NCI-H774 (cell line): ENCODE measurements at places on chromosomes 4 and X.

- DNase-seq = no peak
These were observed 32.7 kb upstream of the MXRA5 start for GRCh38 chrX:3379111-3379510.

GRCh38 chrX:46811121-46811520 is 25.7 kb upstream of the RP2 start:
- no peak for DNase-seq

DNA sequence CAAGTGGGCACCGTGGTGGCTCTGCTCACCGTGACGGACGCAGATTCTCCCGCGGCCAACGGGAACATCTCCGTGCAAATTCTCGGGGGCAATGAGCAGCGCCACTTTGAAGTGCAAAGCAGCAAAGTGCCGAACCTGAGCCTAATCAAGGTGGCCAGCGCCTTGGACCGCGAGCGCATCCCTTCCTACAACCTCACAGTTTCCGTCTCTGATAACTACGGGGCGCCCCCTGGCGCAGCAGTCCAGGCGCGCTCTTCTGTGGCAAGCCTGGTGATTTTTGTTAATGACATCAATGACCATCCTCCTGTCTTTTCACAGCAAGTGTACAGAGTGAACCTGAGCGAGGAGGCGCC is 2.7 kb downstream of the FAT4 start:
- DNase-seq = no peak

DNA sequence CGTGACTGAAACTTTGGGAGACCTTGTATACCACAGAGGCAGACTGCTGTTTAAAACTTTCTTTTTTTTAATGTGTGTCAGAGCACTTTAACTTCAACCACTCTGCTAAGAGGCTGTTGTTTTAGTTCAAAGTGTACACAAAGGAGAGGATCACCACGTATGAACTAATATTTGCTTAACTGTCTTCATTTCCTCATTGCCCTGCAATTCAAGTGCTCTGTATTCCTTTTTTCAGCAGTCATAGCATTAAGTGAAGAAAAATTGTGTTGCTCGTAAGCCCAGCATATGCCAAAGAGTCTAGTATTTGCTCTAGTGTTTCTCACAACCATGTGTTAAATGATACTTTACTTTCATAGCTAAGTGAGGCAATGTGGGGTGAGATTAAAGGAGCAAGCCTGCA is 63.0 kb upstream of the HHIP start:
- DNase-seq = no peak

DNA sequence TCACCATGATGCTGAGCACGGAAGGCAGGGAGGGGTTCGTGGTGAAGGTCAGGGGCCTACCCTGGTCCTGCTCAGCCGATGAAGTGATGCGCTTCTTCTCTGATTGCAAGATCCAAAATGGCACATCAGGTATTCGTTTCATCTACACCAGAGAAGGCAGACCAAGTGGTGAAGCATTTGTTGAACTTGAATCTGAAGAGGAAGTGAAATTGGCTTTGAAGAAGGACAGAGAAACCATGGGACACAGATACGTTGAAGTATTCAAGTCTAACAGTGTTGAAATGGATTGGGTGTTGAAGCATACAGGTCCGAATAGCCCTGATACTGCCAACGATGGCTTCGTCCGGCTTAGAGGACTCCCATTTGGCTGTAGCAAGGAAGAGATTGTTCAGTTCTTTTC is 4.0 kb downstream of the HNRNPH2 start:
- no peak for DNase-seq
